ENCODE measurements at places on chromosomes 7 and 10. TPM values are rescaled to one million over a fixed set of nuclear protein-coding genes. Genes with fewer than 3 reads are reported as not detected.

INPP5F gene
- 12.5 TPM for total RNA-seq

NOS3 gene
- 177 TPM for total RNA-seq

GSTK1 gene
- total RNA-seq: 224 TPM

DNA sequence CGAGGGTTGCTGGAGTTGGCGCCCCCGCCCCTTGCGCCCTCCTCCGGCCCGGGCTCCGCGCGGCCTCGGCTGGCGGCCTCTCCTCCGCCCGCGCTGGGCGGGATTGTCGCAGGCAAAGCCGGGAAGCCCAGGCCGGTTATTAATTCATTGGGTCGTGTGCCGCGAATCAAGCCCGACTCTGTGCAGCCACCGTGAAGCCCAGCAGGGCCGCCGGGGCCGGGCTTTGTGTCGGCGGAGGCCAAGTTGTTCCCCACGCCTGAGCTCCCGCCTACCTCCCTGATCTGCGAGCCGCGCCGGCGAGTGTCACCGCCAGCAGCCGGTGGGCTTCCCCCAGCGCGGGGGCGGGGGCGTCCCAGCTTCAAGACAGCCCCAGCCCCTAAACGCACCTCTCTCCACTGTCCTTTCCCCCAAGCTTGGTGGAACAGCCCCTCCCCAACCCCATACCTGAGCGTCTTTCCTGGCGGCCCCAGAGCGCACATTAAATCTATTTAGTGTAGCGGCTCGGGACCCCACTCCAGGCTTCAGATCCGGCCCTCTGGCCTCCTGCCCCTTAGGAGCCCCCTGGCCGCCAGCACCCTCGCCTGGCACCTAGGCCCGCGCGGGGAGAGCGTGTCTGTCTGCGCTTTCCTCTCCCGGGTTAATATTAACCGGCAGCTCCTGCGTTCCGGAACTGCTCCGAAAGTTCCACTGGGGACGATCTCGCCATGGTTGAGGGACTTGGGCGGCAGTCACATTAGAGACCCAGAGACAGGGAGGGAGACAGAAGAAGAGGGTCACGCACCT lies 3.5 kb downstream of the SHH start:
- no peaks in the 10 kb centered on the region for H3K36me3 ChIP-seq
- H3K27me3 ChIP-seq: peaks cover 100% of the 10 kb centered on the region
- H3K4me3 ChIP-seq: peak overlapping the region; percentile 11
- H3K4me1 ChIP-seq: peaks cover 91% of the 10 kb centered on the region

DNA sequence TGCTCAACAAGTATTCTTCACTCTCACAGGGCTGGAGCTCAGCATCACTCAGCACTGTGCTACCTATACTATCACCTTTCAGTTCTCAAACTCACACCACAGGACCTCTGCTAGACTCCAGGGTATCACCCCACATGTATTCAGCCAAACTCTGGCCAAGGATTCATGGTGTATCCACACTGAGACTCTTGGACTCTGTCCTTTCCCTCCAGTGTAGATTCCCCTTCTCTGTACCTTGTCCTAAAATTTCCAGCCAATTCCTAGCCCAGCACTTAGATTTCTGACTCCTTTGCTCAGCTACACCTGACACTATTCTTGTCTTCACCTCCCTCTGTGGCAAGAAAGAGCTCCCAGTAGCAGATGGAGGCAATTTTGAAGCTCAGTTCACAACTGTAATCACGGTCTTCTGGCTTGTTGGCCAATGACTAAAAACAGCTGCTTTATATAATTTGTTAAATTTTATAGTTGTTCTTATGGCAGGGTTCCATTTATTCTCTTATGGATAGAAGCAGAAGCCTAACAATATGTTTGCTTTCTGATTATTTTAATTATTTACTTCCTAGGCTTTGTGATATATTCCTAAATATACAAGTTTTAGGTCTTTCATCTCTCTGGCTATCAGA lies 258.8 kb downstream of the THSD7A start:
- H3K27me3 ChIP-seq: no peaks in the 10 kb centered on the region
- H3K36me3 ChIP-seq: no peaks in the 10 kb centered on the region
- DNase-seq: no peak
- no peak overlapping the region for H3K27ac ChIP-seq
- no peak overlapping the region for H3K4me3 ChIP-seq

- no peak overlapping the region for H3K4me3 ChIP-seq
- H3K4me1 ChIP-seq: peaks cover 10% of the 10 kb centered on the region
- H3K36me3 ChIP-seq: no peaks in the 10 kb centered on the region
- H3K27me3 ChIP-seq: no peaks in the 10 kb centered on the region
- DNase-seq: no peak
Observed at GRCh38 chr7:51639661-51640334, 323.2 kb upstream of the COBL start.

DNA sequence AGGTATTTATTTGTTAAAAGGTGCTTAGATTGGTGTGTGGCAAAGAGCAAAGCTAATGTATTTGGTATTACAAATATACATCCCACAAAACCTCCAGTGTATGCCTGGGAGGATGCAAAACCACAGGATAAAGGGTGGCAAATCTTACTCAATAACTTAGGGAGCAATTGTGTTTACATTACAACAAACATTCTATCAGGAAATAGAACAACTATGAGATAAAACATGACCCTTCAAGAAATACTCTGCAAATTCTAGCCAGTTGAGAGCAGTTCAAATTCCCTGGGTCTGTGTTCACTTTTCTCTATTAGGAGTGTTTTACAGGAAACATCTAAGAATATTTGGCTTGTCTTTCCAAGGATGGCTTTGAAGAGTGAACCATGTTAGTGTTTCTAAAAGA lies 64.9 kb downstream of the CUL1 start:
- H3K36me3 ChIP-seq: no peaks in the 10 kb centered on the region
- DNase-seq: no peak
- no peak overlapping the region for H3K4me3 ChIP-seq
- no peaks in the 10 kb centered on the region for H3K27me3 ChIP-seq
- no peaks in the 10 kb centered on the region for H3K4me1 ChIP-seq

DNA sequence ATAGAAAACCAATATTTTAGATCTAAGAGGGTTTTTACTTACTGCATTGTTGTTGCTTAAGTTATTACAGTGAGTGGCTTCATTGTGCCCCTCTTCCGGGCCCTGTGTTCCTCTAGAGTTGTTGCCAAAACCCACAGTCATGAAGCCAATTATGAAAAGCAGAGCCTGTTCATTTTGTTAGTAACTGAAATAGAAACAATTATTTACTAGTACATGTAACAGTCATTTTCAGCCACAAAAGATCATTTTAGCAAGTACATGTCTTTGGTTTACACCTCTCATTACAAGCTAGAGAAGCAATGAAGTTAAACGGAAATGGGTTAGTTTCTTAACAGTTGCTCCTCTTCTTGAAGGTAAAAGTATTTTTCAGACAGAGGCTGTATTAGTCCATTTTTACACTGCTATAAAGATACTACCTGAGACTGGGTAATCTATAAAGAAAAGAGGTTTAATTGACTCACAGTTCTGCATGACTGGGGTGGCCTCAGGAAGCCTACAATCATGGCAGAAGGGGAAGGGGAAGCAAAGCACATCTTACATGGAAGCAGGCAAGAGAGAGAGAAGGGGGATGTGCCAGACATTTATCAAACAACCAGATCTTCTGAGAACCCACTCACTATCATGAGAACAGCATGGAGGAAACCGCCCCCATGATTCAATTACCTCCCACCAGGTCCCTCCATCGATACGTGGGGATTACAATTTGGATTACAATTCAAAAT lies 380.5 kb downstream of the SFMBT2 start:
- peaks cover 11% of the 10 kb centered on the region for H3K4me1 ChIP-seq
- no peaks in the 10 kb centered on the region for H3K27me3 ChIP-seq
- no peaks in the 10 kb centered on the region for H3K36me3 ChIP-seq
- no peak for DNase-seq
- H3K27ac ChIP-seq: peak overlapping the region; percentile 72

- H3K27ac ChIP-seq: no peak overlapping the region
- H3K4me1 ChIP-seq: no peaks in the 10 kb centered on the region
- DNase-seq: no peak
Observed at GRCh38 chr7:82633592-82633991, 190.0 kb upstream of the CACNA2D1 start.

DNA sequence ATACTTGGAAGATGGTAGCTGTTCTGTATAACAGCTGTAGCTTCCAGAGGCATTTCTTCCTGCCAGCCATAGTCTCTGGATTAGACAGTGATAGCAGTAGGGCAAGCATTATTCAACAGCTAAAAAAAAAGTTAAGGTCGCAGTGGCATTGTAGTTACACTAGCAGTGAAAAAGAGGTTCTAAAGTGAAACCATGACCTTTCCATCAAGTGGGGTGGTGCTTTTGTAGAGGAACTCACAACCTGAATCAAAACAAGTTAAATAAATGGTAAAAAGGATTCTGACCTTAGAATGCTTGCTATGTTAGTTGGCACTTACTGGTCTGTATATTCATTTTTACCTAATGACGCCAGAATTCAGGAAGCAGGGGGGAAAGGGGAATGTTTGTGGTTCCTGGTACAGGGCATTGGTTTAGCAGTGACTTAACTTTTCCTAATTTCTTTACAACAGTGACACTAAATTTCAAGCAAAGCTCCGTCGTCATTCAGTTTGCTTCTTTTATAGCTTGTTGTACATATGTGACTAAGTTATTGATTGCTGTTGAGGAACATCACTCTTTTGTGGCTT lies 55.0 kb downstream of the GBF1 start:
- H3K27me3 ChIP-seq: no peaks in the 10 kb centered on the region
- H3K36me3 ChIP-seq: peaks cover 3% of the 10 kb centered on the region
- H3K4me1 ChIP-seq: peaks cover 11% of the 10 kb centered on the region
- no peak overlapping the region for H3K27ac ChIP-seq
- no peak overlapping the region for H3K4me3 ChIP-seq

DNA sequence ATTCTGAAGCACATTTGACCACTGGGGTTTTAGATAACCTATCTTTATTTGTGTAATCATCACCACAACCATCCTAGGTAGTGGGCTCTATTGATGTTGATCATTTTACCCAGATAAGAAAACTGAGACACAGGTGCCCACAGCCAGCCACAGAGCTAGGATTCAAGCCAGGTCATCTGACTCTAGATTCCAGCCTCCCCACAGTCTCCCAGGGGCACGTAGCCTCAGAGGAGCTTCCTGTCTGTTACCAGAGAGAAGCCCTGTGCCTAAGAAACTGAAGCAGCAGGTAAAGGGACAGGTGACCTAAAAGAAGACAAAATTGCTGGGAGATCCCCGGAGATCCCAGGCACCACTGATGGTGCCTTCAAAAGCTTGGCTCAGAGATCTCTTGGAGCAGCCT lies 55.8 kb downstream of the ALOX5 start:
- no peak overlapping the region for H3K27ac ChIP-seq
- H3K4me1 ChIP-seq: no peaks in the 10 kb centered on the region
- H3K27me3 ChIP-seq: peaks cover 8% of the 10 kb centered on the region
- no peak for DNase-seq
- no peak overlapping the region for H3K4me3 ChIP-seq

DNA sequence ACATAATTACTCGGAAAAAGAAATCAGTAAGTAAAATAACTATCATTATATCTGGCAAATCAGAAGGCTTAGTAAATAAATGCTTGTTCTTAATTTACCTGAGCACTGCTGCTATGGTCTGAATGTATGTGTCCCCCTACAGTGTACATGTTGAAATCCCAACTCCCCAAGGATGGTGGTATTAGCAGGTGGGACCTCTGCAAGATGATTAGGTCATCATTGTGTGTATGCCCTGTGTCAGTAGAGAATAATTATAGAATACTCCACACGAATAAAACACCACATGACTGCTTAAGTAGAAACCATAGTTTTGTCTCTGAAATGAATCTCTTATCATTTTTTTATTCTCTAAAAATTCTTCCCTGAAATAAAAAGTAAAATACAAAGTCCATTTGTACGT lies 101.6 kb downstream of the RNF133 start:
- H3K27ac ChIP-seq: no peak overlapping the region
- DNase-seq: no peak
- H3K27me3 ChIP-seq: no peaks in the 10 kb centered on the region
- no peaks in the 10 kb centered on the region for H3K4me1 ChIP-seq

DNA sequence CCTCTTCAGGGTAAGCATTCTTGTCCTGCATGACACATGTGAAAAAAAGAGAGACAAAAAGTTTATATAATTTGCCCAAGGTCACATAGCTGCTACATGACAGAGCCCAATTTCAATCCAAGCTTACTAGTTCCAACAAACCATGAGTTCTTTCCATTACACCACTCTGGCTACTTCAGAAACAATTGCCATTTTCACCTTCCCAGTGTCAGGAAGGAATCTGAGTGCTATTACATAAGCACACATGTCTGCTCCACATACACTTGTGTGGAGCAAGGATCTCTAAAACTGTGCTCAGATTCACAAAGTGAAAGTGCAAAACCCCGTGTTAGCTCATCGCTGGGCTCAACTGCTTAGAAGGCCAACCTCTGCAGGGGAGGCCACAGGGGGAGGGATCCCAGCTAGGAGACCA lies 356.2 kb upstream of the NFE2L3 start:
- H3K36me3 ChIP-seq: no peaks in the 10 kb centered on the region
- H3K27ac ChIP-seq: no peak overlapping the region
- no peaks in the 10 kb centered on the region for H3K4me1 ChIP-seq
- H3K4me3 ChIP-seq: no peak overlapping the region

DNA sequence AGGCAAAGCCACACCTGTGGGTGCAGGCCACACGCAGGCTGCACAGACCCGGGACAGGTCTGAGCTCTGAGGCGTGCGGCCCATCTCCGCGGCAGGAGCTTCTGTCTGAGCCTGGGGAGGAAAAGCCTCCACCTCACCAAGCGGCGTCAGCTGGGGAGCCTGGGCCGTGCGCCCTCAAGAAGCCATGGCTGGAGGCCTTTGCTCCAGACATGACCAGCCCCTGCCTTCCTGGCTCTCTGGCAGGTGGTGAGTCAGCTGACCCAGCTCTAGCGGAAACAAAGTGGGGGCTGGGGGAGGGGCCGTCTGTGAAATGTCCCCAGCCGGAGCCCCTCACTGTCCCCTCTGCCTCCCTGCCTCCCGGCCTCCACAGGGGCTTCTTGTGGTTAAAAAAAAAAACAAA lies 12.5 kb downstream of the GPER1 start:
- H3K36me3 ChIP-seq: no peaks in the 10 kb centered on the region
- peaks cover 12% of the 10 kb centered on the region for H3K4me1 ChIP-seq
- DNase-seq: peak; percentile 68
- no peak overlapping the region for H3K27ac ChIP-seq
- H3K27me3 ChIP-seq: no peaks in the 10 kb centered on the region

GRCh38 chr10:78451592-78451991 lies 417.9 kb downstream of the RPS24 start:
- H3K36me3 ChIP-seq: no peaks in the 10 kb centered on the region
- no peaks in the 10 kb centered on the region for H3K27me3 ChIP-seq
- no peaks in the 10 kb centered on the region for H3K4me1 ChIP-seq
- H3K4me3 ChIP-seq: no peak overlapping the region
- no peak overlapping the region for H3K27ac ChIP-seq

GRCh38 chr10:86263209-86263608 lies 103.4 kb downstream of the GRID1 start:
- no peaks in the 10 kb centered on the region for H3K4me1 ChIP-seq
- H3K36me3 ChIP-seq: no peaks in the 10 kb centered on the region
- DNase-seq: peak; percentile 67
- no peak overlapping the region for H3K27ac ChIP-seq

DNA sequence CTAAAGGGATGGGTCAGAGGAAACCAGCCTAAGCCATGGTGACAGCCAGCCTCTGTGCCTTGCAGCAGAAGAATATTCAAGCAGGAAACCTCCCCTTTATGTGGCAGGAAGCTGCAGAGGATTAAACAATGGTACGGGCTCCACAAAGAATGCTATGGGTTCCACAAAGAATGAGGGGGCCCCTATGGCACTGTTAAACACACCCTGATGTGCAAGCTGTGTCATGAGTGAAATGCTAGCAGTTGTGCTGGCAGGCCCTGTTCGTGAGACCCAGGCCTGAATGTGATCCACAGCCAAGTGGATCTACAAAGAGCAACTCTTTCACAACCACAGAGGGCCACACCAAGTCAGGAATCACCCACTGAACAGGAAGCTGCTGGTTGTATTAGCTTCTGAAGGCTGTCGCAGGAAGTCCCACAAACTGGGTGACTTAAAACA lies 68.9 kb downstream of the MYOF start:
- peak overlapping the region; percentile 74 for H3K27ac ChIP-seq
- no peak for DNase-seq
- H3K27me3 ChIP-seq: no peaks in the 10 kb centered on the region
- no peak overlapping the region for H3K4me3 ChIP-seq
- peaks cover 24% of the 10 kb centered on the region for H3K4me1 ChIP-seq

Data from spleen (tissue), 13 donors.